ENCODE measurements at places on chromosomes 12 and 14. TPM values are rescaled to one million over a fixed set of nuclear protein-coding genes. Genes with fewer than 3 reads are reported as not detected.

DNA sequence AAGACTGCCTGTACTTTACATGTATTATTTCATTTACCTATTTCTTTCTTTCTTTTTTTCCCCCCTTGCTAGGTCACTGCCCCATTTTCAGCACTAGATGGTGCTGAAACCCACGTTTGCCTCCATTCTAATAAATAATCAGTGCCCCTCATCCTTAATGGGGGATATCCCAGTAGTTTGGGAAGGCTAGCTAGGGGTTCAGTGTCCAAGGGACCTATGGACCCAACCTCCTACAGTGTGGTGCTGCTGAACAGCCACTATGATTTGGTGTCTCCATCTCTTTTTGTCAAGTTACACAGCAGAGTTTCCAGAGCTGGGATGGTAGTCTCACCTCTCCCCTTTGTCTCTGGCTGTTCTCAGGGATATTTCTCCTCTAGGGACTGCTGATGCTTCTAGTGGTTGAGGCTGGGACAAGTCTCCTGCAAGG lies 6.5 kb upstream of the HCFC2 start:
- no peak overlapping the region for H3K4me3 ChIP-seq
- no peak for DNase-seq
- H3K27ac ChIP-seq = no peak overlapping the region
- H3K4me1 ChIP-seq = peaks cover under 1% of the 10 kb centered on the region

DNA sequence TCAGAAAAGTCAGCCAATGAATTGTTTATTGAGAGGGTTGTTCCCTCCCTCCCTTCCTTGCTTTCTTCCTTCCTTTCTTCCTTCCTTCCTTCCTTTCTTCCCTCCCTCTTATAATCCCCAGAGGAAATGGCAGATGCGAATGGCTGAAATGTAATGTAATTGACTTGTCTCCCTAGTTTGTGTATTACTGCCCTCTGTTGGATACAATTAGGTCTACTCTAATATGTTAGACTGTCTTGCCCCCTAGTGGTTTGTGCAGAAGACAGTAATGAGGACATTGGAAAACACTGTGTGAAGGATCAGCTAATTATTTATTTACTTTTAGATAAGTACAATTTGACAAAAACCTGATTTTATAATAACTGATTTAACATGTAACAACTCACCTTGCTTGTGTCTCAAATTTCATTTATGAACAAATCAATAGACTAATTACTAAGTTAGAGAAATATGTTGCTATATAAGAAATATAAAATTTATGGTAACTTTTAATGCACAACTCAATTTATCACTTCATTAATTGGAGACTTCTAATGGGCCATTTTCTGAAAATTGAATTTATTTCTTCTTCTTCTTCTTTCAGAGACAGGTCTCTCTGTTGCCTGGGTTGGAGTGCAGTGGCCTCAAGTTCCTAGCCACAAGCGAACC lies 229.8 kb upstream of the LRIG3 start:
- no peak overlapping the region for H3K27ac ChIP-seq
- H3K36me3 ChIP-seq = no peaks in the 10 kb centered on the region
- H3K4me3 ChIP-seq = no peak overlapping the region
- H3K27me3 ChIP-seq = no peaks in the 10 kb centered on the region
- no peak for DNase-seq

DNA sequence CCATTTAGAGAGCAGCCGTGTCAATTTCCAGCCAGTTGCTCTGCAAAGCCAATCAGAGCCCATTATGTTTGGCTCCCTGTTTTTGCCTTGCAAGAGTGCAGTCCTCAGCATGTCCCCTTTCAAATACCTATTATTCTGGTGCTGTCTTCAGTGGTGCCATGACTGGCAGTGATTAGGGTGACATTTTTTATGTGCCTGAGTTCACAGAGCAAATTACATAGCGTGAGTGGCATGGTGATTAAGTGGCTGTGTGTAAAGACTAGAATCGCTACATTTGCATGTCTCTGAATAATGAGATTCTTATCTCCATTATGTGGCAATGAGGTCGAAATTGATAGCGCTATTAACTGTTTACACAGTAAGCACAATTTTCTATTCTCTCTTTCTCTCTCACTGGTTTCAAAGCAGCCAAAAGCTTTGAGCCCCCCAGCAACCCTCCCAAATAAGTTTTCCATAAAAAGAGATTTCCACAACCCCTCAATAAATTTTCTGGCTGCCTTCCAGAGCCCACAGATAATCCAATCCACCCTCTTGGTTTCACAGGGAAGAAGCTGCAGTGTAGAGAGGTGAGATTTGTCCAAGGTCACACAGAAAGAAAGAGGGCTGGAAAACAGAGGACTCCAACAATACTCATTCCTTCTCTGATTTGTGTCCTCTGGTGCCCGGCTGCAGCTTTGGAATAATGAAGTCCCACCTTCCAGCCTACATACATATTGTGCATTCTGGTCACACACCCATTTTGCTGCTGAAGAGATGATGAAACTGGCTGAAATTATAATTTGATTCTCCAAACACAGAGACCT lies 58.8 kb upstream of the NUDT4 start:
- no peaks in the 10 kb centered on the region for H3K36me3 ChIP-seq
- no peak overlapping the region for H3K4me3 ChIP-seq
- peaks cover 6% of the 10 kb centered on the region for H3K4me1 ChIP-seq
- DNase-seq = no peak

GRCh38 chr12:123457980-123458779 lies at the start of gene SNRNP35:
Gene SNRNP35 (plus strand): TSS chr12:123458139. CDS start chr12:123465541, 7,402 bp downstream.
- DNase-seq = peak; percentile 82
- peak within 1 kb of the TSS; percentile 99 for H3K27ac ChIP-seq
- peaks cover 18% of the 10 kb centered on the region for H3K4me1 ChIP-seq

DNA sequence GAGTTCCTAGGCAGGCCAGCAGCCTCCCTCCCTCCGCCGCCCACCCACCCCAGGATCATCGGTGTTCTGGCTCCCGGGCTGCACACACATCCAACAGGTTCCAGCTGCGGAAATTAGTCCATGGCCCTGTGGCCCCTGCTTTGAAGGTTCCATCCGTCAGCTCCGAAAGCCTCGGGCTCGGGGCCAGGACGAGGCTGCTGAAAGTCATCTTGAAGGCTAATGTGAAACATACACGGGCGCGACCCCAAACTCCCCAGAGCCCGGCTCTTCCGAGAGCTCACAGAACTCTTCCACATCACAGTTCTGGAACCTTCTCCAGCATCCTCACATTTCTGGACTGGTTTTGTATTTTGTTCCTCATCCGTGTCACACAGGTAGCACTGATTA lies 19.8 kb downstream of the KDM2B start:
- H3K36me3 ChIP-seq = no peaks in the 10 kb centered on the region
- H3K27me3 ChIP-seq = no peaks in the 10 kb centered on the region
- no peak overlapping the region for H3K4me3 ChIP-seq
- no peak overlapping the region for H3K27ac ChIP-seq
- peaks cover 4% of the 10 kb centered on the region for H3K4me1 ChIP-seq

GRCh38 chr12:24396224-24396623 lies 446.8 kb upstream of the SOX5 start:
- H3K27me3 ChIP-seq = no peaks in the 10 kb centered on the region
- no peak overlapping the region for H3K27ac ChIP-seq
- H3K4me3 ChIP-seq = no peak overlapping the region
- H3K4me1 ChIP-seq = no peaks in the 10 kb centered on the region
- DNase-seq = no peak

SSTR1 gene
- not detected for total RNA-seq

TMEM229B gene
- 3.1 TPM for total RNA-seq

OS9 gene
- total RNA-seq = 59.8 TPM

Data from activated naive CD8-positive, alpha-beta T cell treated with anti-CD3 and anti-CD28 coated beads for 36 hours (primary cell).